ENCODE measurements at places on chromosomes 12 and 14.

DNA sequence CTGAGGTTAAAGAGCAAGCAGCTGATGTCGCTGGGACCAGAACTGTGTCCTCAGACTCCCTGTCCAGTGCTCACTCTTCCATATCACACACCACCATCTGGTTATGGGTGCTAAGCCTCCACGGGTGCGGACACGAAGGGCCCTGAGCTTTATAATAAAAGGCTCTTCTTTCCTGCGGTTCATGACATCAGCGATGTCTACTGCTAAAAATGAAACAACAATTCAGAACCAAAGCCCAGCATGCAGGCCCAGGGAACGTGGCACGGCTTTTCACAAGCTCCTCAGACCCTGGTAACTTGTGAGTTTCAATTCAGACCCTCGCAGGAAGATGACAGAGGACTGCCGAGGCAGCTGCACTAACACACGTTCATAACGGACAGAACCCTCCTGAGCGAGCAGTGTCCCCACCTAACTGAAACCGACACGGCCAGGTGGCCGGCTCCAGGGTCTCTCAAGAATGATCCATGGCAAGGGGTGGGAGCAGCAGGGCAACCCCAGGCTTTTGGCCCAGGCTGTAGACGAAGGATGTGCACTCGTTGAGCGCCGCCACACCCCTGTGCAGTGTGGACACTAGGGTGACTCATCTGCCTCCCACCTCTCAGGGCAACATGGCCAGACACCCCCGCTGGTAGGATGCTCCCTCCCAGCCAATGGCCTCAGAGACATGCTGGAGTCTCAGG lies 180.3 kb downstream of the CALM1 start:
- DNase-seq = no peak

DNA sequence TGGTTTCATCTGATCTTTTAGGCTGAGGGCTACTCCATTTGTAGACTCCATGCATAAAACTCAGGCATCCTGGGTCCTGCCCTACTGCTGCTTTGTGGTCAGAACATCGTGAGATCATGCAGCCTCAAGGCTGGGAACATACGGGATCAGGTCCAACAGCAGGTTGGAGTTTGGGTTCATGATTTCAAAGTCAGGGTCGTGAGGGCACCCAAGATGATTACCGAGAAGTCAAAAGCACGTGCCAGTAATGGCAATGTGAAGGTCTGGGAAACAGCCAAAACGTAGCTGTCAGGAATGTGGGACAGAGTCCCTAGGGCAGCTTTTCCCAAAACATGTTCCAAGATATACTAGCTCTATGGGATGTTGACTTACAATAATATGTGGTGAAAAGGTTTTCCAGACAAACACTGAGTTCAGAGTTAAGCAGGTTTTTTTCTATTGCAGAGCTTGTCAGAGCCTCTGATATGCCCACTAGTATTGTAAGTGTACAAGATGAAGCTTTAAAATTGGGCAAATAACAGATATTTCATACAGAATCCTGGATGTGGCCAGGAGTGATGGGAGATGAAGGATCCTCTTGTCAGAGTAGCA lies 130.3 kb upstream of the DNM1L start:
- peak; percentile 96 for DNase-seq

DNA sequence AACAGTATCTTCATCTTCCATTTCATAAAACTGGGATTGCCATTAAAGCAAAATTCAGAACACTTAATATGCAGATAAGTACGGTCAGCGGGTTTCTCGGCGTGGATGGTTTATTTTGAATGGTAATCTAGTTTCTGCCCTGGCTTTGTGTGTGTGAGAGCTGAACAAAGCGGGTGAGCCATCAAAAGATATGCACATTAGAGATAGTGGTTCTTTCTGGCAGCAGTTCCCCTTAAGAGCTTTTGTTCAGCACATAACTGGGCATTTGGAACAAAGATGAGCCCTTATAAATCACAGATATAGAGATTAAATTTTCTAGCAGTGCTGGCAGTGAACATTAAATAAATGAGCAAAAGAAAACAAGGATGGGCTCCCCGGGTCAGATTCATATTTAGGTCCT lies 207.5 kb downstream of the CALM1 start:
- no peak for DNase-seq

GRCh38 chr14:56129092-56129491 lies 10.9 kb downstream of the PELI2 start:
- no peak for DNase-seq

DNA sequence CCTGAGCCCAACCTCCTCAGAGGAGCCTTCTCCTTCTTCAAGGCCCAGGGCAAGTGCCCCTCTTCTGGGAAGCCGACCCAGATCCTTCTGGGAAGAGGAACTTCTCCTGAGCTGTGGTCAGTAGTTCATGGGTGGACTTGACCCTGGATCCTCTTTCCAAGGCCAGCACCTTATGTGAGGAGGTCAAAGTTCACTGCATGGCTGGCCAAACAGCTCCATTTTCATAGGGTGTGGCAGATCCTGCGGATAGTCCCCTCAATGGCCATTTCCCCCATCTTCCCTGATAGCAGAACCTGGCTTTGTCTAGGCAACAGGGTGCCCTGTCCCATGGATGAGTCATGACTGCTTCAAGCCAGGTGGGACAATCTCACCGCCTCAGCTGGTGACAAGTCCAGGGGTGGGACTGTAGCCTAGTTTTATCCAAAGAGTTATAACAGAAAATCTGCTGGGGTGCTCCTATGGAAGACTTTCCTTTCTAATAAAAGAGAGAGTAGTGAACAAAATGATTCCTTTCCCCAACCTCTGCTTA lies 10.4 kb downstream of the ASB2 start:
- DNase-seq = no peak

GRCh38 chr12:111166779-111167540 lies 201.9 kb downstream of the PHETA1 start:
- DNase-seq = no peak

DNA sequence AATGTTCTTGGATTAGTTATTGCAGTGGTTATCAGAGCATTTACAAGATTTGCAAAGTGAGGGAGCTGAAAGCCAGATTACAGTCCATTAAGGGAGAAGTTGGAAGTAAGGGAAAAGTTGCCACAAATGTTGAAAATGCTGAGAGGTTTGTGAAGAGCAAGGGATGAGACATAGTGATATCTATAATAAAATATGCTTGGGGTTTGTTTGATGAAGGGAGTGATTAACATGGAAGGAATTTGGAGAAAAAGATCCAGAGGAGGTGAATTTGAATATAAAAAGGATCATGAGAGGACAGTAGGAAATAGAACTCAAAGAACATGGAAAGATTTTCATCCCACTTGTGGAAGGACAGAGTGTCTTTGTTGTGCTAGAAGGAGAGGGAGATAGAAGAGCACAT lies 19.3 kb upstream of the CCER1 start:
- DNase-seq = peak; percentile 67

DNA sequence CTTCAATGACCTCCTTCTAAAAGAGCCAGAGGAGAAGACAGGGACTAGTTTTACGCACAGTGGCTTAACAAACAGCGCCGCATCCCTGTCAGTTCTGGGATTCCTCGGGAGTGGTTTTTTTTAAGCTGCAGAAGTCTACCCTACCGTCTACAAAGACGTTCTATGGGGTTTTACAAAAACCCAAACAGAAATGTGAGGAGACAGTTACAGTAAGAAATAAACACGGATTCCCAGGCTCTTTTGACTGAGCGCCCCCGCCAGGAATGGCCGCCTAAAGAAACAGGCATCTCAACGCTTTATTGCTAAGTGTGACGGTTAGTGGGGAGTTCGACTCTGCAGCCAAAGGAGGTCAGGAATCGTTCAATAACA lies 484 bp downstream of the ALKBH1 start:
- DNase-seq = peak; percentile 39

DNA sequence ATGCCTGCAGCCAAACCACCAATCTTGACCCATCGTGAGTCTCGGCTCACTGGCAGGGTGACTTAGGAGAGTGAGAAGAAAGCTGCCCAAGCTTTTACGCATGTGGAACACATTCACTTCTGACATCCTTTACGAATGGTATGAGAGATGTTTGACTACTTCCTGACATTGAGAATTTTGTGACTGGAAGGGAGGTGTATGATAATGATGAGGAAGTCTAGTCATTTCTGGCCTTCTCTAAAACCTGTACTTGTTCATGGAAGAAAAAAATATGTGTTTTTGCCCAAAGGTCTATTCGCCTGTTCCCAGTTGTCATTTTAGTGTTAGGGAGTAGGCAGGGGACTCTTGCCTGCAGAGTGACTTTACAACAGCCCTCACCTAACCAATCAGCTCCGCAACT lies 227.2 kb upstream of the ATP2B1 start:
- DNase-seq = no peak
